Urinary bladder (tissue), 4 donors: ENCODE measurements at places on chromosomes 16 and 17. TPM values are rescaled to one million over a fixed set of nuclear protein-coding genes. Genes with fewer than 3 reads are reported as not detected.

GRCh38 chr17:69655902-69656301, 241.4 kb downstream of the MAP2K6 start:
- DNase-seq: no peak

DNA sequence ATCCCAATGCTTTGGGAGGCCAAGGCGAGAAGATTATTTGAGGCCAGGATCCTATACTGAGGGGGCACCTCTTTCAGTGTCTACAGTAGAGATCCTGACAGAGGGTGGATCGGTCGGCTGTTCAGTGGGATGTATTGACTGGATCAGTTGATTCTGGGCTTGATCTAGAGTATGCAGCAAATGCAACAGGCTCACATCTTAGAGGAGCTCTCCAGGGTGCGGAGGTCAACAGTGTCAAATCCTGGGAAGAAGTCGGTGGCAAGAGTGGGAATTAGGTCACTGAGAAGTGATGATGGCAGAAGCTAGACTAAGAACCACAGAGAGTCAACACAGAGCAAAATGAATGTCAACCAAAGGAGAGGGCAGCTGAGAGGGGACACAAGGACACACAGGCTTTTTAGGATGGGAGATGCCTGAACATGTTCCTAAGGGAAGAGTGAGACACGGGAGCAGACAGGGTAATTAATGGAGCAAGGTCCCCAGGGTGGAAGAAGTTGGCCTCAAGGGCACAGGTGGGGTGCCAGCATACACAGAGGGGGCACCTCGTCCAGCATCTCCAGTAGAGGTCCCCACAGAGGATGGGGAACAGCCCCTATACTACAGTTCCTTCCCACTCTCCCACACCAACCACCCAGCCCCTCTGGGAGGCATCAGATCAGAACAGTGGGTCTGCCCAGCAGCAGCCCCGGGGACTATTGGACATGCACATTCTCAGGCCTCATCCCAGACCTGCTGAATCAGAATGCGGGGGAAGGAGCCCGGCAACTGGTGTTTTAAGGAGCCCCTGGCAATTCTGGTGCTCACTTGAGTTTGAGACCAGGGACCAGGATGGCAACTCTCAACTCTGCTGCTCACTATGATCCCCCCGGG, 10.0 kb upstream of the CYTH1 start:
- DNase-seq: no peak

DNA sequence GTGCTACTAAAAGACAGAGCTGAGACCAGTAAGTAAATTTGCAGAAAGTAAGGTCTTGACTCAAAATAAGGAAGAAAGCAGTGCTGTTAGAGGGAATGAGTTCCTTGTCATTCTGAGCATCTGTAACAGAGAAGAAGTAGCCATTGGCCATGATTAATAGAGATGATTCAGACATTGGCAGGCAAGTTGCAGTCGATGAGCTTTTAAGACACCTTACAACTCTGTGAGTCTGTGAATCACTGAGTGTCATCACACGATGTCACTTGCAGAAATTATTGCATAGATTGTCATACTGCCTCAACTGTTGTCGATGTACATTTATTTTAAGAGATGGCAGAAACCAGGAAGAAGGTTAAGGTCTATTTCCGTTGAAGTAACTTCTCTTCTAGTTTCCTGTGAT, 201.1 kb upstream of the CDH13 start:
- DNase-seq: no peak

PRSS8 gene
- total RNA-seq: 1.6 TPM

CDH5 gene
- total RNA-seq: 55.8 TPM
